Dermis microvascular lymphatic vessel endothelial cell (primary cell): ENCODE measurements at places on chromosomes 1 and 21. TPM values are rescaled to one million over a fixed set of nuclear protein-coding genes. Genes with fewer than 3 reads are reported as not detected.
A peak's percentile ranks its signal among the peaks of the same experiment; 100 is the strongest.

The MYBPH gene
- not detected in 2 replicates for total RNA-seq

The WNT9A gene
- total RNA-seq = 0.64 and 0.76 TPM in 2 replicates

DNA sequence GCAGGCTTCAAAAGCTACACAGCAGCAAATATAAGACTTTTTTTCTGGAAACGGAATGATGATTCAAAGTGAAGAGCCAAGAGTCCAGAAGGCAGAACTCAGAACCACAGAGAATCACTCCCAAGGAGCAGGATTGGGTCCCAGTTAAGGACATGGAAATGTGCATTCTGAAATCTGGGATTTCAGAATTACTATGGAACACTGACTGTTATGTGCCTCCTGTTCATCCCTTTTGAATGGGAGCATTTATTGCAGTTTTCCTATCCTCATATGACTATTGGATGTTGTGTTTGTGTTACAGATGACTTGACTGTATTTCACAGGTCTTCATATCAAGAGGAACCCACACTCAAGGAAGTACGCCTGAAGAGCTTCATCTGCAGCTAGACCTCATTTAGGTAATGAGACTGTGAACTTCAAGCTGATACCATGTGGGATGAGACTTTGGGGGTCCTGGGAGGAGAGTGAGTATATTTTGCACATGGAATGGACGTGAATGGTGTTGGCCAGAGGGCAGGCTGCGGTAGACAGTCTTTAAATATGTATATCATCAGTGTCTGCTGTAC, 17.1 kb upstream of the CAP1 start:
- no peak for DNase-seq

GRCh38 chr21:38156200-38156599, 100.6 kb upstream of the KCNJ15 start:
- DNase-seq = no peak

- DNase-seq = no peak
These were observed 5.3 kb upstream of the KIF17 start for GRCh38 chr1:20723159-20723536.

GRCh38 chr1:226424221-226425003, 16.5 kb upstream of the PARP1 start:
- DNase-seq = peak; percentile 37

- DNase-seq = peak; percentile 70
These were observed 395.9 kb downstream of the KIF26B start for GRCh38 chr1:245550720-245551043.

DNA sequence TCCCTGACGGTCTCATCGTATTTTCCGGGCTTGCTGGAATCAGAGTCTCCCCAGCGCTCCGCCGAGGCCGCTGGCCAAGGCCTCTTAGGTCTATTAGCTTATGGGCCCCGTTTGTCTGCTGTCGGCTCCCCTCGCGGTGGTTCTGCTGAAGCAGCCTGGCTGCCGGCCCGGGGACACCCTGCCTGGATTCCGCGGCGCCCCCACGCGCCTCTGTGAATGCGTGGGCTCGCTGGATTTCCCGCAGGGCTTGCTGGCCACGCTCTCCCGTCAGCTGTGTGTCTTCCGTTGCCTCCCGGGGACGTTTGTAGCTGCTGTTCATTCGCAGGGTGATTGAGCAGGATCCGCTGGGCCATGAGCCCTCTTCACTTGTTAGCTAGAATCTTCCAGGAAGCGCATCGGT, 8.4 kb downstream of the LRRC3 start:
- no peak for DNase-seq

- DNase-seq = no peak
These were observed 76.4 kb upstream of the LYST start for GRCh38 chr1:235942979-235943575.

DNA sequence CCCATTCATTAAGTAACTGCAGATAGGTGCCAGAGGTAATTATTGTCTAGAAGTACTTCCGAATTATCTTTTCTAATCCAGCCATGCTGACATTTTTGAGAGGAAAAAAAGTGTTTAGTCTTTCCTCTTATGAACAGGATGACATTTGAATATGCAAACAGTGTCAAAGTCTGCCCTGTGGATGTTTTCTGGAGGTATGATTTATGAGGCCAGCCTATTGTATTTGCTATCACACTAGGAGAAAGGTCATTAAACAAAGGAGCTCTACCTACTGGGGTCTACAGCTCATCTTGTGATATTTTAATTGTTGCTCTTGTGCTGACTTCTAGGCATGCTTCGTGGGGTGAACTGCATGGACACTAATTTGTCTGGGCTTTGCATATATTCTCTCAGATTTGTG, 559.7 kb upstream of the CAMK1G start:
- no peak for DNase-seq

- DNase-seq = peak; percentile 69
These were observed 742 bp upstream of the PDE9A start for GRCh38 chr21:42652527-42653230.

- no peak for DNase-seq
These were observed 37.5 kb upstream of the DNAJC11 start for GRCh38 chr1:6738987-6739676.

The DRAXIN gene
- 0.13 and 0.64 TPM in 2 replicates for total RNA-seq

The XPR1 gene
- 23.8 and 29.3 TPM in 2 replicates for total RNA-seq
